ENCODE measurements at places on chromosomes 3 and 15.

DNA sequence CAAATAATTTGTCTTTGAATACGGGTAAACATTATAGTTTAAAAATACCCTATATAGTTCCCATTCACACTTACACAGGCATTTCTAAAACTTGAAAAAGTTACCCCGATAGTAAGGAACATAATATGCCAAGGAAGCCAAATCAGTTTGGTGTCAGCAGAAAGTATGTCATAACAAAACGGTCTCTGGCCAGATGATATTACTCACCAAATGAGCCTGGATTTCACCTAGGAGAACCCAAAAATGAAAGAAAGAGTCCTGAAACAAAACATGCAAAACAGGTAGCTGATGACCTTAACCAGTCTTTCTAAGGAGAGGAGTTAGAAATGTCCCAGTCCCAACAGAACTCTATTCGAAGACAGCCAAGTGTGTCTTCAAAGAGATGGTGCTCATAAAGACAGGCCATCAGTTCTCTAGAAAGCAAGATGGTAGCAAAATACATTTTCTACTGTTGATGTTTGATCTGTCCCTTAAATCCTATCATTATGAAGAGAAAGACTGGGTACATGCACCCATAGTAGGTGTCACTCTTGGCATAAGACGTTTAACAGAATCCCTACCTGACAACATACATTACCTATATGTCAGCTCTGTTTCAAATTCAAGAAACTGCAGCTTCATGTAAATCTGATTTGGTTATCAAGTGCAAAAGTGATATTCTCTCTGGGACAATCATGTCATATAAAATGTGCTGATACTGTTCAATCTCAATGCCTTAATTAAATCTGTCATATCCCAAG lies 942.5 kb downstream of the ROBO1 start:
- H3K4me1 ChIP-seq = peaks cover 3% of the 10 kb centered on the region
- no peak overlapping the region for H3K4me3 ChIP-seq
- H3K27ac ChIP-seq = no peak overlapping the region
- no peak for DNase-seq
- H3K27me3 ChIP-seq = no peaks in the 10 kb centered on the region

DNA sequence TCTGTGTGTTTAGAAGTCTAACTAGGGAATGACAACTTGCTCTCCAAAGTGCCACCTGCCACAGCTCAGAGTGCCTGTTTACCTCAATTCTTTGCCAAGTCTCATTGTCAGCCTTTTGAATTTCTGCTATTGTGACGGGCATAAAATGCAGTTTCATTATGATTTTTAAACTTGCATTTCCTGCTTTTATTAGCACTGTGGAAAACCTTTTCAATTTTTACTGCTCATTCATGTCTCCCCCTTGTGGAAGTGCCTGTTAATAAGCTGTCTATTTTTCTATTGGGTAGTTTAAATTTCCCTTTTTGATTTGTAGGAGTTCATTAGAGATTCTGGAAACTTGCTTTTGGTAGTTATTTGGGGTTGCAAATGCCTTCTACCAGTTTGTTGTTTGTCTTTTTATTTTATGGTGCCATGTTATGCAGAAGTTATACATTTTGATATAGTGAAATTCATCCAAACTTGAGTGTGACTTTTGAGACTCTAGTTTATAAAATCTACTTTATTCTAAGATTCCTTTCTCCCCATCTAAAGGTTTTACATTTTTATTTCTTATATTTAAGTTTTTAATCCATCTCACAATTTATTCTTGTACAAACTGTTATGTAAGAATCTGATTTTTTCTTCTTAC lies 53.9 kb upstream of the FRMD4B start:
- H3K36me3 ChIP-seq = no peaks in the 10 kb centered on the region
- no peak overlapping the region for H3K4me3 ChIP-seq
- peak; percentile 49 for DNase-seq
- H3K4me1 ChIP-seq = no peaks in the 10 kb centered on the region
- no peaks in the 10 kb centered on the region for H3K27me3 ChIP-seq
- no peak overlapping the region for H3K27ac ChIP-seq

DNA sequence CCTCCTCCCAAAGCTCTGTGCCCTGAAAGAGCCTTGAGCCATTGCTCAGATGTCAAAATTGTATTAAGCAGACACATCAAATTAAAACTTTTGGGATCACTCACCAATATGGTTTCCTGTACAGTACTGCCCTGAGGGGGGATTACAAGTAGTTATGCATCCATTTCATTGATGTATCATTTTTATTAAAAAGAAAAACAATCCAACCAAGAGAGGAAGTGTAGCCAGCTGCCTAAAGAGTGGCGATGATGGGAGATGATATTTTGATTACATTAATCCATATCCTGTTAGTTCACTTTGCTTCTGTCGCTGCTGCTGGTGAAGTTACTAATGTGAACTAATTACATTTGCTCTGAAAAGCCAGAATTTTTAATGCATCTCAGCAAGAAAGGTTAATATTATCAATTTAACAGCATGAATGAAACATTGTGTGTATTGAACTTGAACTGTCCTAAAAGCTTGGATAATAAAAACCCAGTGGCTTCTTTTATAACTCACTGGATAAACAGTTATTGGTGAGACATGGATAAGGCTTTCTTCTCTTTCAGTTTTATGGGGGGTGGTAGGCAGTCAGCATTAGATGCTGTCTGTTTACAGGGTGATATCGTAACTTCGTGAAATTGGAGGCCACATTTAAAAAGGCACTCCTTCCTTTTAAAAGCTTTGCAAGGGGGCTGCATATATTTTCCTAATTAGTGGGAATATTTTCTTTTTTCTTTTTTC lies 87.7 kb downstream of the IGF1R start:
- no peaks in the 10 kb centered on the region for H3K27me3 ChIP-seq
- H3K36me3 ChIP-seq = no peaks in the 10 kb centered on the region
- H3K4me3 ChIP-seq = no peak overlapping the region

- no peak overlapping the region for H3K4me3 ChIP-seq
- H3K27me3 ChIP-seq = no peaks in the 10 kb centered on the region
Observed at GRCh38 chr3:9679476-9680080, 24.1 kb upstream of the CPNE9 start.

DNA sequence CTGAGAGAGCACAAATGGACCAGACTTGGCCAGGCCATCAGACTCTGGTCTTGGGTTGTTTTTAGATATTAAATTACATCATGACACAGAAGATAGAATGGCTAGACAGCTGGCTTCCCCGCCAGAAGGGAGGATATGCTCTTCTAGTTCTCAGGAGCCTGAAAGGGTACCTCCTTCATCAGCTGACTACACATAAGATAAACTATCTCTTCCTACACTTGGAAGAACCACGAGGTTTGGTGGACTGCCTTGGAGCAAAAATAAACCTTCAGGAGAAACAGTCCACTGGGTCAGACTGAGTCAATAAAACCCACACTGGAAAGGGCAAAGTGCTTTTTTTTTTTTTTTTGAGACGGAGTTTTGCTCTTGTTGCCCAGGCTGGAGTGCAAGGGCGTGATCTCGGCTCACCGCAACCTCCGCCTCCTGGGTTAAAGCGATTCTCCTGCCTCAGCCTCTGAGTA lies 26.3 kb upstream of the DYNC1LI1 start:
- no peaks in the 10 kb centered on the region for H3K27me3 ChIP-seq
- H3K27ac ChIP-seq = no peak overlapping the region
- H3K4me1 ChIP-seq = peaks cover 18% of the 10 kb centered on the region
- peak; percentile 86 for DNase-seq
- no peak overlapping the region for H3K4me3 ChIP-seq
- H3K36me3 ChIP-seq = no peaks in the 10 kb centered on the region

DNA sequence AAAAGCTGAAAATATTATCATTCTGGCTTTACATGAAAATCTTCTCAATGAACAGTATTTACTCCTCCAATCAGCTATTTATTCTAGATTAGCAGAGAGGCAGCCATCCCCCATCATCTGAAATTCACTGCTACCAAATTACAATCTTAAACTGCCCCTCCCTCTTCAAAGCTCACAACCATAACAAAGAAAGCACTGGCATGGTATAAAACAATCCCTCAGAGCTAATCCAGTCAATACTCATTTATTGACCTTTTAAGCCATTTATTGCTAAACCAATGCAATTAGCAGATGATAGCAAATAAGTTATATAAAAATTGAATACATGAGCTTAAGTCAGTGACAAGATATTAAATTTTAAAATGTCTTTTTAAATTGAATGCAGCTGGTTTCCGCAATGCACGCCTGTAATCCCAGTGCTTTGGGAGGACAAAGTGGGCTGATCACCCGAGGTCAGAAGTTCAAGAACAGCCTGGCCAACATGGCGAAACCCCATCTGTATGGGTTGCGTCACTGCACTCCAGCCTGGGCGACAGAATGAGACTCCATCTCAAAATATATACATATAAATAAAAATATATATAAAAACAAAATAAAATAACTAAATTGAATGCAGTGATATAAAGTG lies 12.1 kb downstream of the SLC4A7 start:
- no peak overlapping the region for H3K27ac ChIP-seq
- H3K27me3 ChIP-seq = no peaks in the 10 kb centered on the region
- no peaks in the 10 kb centered on the region for H3K4me1 ChIP-seq
- DNase-seq = no peak
- no peak overlapping the region for H3K4me3 ChIP-seq
- peaks cover 2% of the 10 kb centered on the region for H3K36me3 ChIP-seq

GRCh38 chr15:101250873-101251829 lies 697 bp downstream of the CHSY1 start:
- peak; percentile 68 for DNase-seq
- peak overlapping the region; percentile 61 for H3K27ac ChIP-seq
- no peaks in the 10 kb centered on the region for H3K27me3 ChIP-seq
- peaks cover 4% of the 10 kb centered on the region for H3K36me3 ChIP-seq
- H3K4me1 ChIP-seq = no peaks in the 10 kb centered on the region

DNA sequence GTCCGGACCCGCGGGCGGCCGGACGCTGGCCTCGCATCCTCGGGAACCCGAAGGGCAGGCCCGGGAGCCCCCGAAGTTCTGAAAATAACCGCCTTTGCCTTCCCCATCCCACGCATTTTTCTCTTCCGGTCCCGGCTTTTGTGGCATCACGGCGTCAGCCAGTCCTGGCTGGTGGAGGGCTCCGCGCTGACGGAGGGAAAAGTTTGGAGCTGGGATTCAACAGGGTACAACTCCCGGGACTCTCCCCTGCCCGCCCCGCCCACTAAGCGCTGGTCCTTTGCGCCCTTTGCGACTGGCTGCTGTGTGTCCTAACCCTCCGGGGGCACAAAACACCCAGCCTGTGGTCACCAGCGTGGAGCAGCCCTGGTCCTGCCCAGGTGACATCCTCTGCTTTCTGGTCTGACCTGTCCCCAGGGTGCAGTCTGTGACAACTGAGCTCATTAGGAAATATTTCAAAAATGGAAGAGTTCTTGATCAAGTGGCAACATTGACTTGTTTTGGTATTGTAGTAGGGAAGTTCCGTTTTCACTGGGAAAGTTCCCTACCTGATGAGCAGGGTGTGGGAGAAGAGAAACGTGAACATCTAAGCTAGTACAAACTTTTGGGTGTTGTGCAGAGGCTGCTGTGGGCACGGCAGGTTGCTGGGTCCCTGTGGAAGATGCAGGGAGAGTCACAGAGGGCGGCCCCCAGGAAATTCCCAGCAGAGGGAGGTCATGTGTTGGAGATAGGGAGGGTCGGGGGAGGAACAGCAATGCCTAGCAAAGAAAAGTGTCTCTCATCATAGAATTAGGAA lies 775 bp downstream of the ARNT2 start:
- no peaks in the 10 kb centered on the region for H3K4me1 ChIP-seq
- H3K27ac ChIP-seq = peak overlapping the region; percentile 22
- H3K27me3 ChIP-seq = peaks cover 27% of the 10 kb centered on the region
- DNase-seq = peak; percentile 31
- no peak overlapping the region for H3K4me3 ChIP-seq

GRCh38 chr15:93179072-93179471 lies 90.1 kb upstream of the RGMA start:
- no peak overlapping the region for H3K27ac ChIP-seq
- peak; percentile 94 for DNase-seq
- no peak overlapping the region for H3K4me3 ChIP-seq
- H3K4me1 ChIP-seq = peaks cover 9% of the 10 kb centered on the region
- no peaks in the 10 kb centered on the region for H3K36me3 ChIP-seq
- H3K27me3 ChIP-seq = no peaks in the 10 kb centered on the region

DNA sequence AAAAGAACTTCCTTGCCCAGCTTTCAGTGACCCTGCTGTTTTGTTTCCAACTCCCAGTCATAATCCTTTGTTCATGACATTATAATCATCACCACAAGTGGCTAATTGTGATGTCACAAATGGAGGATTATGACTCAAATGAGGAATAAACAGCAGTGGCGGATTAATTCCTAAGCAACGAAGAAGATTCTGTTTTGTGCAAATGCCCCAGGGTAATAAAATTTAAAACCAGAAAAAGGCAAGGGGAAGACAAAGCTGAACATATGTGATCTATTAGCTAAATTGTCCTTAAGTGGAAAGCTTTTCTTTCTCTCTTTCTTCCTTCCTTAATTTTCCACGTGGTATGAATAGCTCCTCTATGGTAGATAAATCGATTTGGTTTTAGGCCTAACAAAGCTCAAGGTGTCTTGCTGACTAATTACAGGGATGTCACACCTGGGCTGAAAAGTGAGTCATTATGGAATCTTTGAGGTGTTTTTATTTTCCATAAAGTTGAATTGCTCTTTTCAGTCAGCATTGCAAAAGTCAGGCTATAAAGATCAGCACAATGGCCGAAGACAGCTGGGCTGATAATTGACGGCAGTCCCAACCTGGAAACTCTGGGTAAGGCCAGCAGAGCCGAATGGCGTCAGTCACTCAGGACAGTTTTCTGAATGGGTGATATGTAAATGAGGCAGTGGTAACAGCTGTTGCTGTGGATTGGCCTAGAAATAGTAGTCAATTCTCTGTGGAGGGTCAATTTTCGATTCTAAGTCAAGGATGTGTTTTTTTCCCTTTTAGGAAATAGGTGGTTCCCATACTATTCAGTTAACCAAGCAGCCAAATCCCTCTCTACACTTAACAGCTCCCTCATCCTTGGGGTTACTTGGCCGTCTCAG lies 121.5 kb downstream of the PTPRG start:
- no peak overlapping the region for H3K27ac ChIP-seq
- H3K27me3 ChIP-seq = no peaks in the 10 kb centered on the region
- DNase-seq = no peak
- H3K4me1 ChIP-seq = no peaks in the 10 kb centered on the region
- H3K36me3 ChIP-seq = no peaks in the 10 kb centered on the region

DNA sequence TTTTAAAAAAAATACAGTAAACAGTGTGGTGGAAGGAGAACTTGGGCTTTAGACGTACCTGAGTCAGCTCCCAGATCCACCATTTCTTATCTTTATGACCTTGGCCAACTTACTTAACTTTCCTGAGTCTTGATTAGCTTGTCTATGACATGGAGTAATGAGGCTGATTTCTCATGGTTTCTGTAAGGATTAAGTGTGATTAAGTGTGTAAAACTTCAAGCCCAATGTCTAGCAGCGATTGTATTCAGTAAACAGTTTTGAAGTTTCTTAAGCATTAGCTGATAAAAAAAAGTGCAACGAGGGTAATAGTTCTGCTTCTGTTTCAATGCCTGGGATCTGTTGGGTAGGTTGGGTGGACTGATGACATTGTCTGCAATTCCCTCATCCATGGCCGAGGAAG lies 10.8 kb downstream of the TRPM1 start:
- H3K36me3 ChIP-seq = no peaks in the 10 kb centered on the region
- H3K27me3 ChIP-seq = no peaks in the 10 kb centered on the region
- H3K4me3 ChIP-seq = no peak overlapping the region
- H3K27ac ChIP-seq = no peak overlapping the region
- no peaks in the 10 kb centered on the region for H3K4me1 ChIP-seq

- H3K36me3 ChIP-seq = no peaks in the 10 kb centered on the region
- H3K4me3 ChIP-seq = no peak overlapping the region
- H3K4me1 ChIP-seq = no peaks in the 10 kb centered on the region
- no peaks in the 10 kb centered on the region for H3K27me3 ChIP-seq
Observed at GRCh38 chr3:100157685-100158084, 43.4 kb upstream of the FILIP1L start.

GRCh38 chr3:89306540-89306939 lies 199.1 kb downstream of the EPHA3 start:
- H3K36me3 ChIP-seq = no peaks in the 10 kb centered on the region
- H3K4me1 ChIP-seq = no peaks in the 10 kb centered on the region
- H3K27ac ChIP-seq = no peak overlapping the region
- DNase-seq = no peak

All from small intestine (tissue), 16 donors.